Hepatocyte (in vitro differentiated cells): ENCODE measurements at places on chromosomes 5 and 9.

- H3K4me1 ChIP-seq = no peaks in the 10 kb centered on the region
- no peak overlapping the region for H3K4me3 ChIP-seq
- no peak overlapping the region for H3K27ac ChIP-seq
- H3K36me3 ChIP-seq = no peaks in the 10 kb centered on the region
Measured at GRCh38 chr5:176877793-176878331, 21.3 kb downstream of the HK3 start.

DNA sequence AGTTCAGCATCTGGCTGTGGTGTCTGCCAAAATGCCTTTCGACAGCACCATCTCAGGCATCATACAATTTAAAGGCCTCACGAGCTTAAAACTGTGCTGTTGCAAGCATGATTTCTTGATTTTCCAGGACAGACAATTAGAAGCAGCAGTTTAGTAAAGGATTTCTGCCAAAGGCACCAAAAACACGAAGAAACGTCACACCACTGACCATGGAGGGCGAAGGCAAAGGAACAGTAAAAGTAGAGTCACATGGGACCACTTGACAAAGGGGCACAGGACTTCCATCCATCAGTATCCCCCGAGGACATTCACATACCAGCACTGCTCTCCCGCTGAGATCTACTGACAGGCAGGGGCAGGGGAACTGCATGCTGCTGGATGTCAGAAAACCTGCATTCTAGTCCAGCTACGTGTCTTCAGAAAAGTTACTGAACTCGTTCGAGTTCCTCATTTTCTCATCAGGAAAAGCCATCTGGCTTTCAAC lies 70.4 kb upstream of the FBXW11 start:
- DNase-seq = no peak
- H3K27ac ChIP-seq = peak overlapping the region; percentile 5
- no peaks in the 10 kb centered on the region for H3K27me3 ChIP-seq
- no peak overlapping the region for H3K4me3 ChIP-seq

- H3K4me3 ChIP-seq = no peak overlapping the region
- no peaks in the 10 kb centered on the region for H3K27me3 ChIP-seq
- no peak for DNase-seq
Measured at GRCh38 chr5:78513441-78513840, 135.1 kb downstream of the LHFPL2 start.

GRCh38 chr5:179620703-179621350 lies 2.6 kb downstream of the HNRNPH1 start:
- peak overlapping the region; percentile 13 for H3K27ac ChIP-seq
- no peaks in the 10 kb centered on the region for H3K27me3 ChIP-seq
- H3K36me3 ChIP-seq = peaks cover 30% of the 10 kb centered on the region
- no peak for DNase-seq
- peaks cover 29% of the 10 kb centered on the region for H3K4me1 ChIP-seq
- H3K4me3 ChIP-seq = peak overlapping the region; percentile 92

DNA sequence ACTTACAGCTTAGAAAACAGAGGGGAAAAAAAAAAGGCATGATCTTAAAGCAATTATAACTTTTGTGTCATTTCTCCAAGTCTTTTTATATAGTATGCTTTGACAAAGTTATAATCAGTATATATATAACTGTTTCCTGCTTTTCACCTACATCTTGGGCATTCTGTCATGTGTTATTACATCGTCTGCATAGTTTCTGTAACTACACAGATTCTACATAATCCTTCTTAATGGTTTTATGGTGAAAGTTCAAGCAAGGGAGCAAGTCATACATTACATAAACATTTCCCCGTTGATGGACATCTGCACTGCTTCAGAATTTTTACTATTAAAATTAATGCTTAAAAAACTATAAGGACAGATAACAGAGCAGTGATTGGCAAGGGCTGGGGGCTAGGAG lies 12.1 kb downstream of the FEM1C start:
- H3K36me3 ChIP-seq = no peaks in the 10 kb centered on the region
- no peak for DNase-seq
- peaks cover 21% of the 10 kb centered on the region for H3K4me1 ChIP-seq
- no peak overlapping the region for H3K4me3 ChIP-seq
- H3K27ac ChIP-seq = peak overlapping the region; percentile 29

- H3K27me3 ChIP-seq = no peaks in the 10 kb centered on the region
- no peak overlapping the region for H3K4me3 ChIP-seq
- peak overlapping the region; percentile 41 for H3K27ac ChIP-seq
- DNase-seq = peak; percentile 56
Measured at GRCh38 chr9:80649001-80649420, 1040.3 kb downstream of the TLE1 start.

DNA sequence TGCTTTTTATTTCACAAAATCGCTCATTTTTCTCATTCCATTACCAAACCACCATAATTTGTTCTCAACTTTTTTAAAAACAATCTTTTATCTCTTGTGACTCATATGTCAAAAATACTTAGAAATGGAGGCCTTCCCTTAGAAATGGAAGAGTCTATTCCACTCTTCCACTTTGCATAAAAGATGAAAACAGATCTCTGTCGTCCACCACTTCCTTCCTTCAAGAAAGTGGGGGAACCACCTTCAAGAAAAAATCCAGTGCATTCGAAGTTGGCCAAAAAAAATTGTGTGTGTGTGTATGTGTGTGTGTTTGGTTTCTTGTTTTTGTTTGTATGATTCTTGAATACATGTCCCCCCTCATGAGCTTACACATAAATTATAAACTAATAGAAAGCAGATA lies 628.8 kb upstream of the DMAC1 start:
- H3K27ac ChIP-seq = no peak overlapping the region
- H3K4me3 ChIP-seq = no peak overlapping the region
- no peak for DNase-seq
- H3K4me1 ChIP-seq = no peaks in the 10 kb centered on the region
- H3K27me3 ChIP-seq = no peaks in the 10 kb centered on the region

DNA sequence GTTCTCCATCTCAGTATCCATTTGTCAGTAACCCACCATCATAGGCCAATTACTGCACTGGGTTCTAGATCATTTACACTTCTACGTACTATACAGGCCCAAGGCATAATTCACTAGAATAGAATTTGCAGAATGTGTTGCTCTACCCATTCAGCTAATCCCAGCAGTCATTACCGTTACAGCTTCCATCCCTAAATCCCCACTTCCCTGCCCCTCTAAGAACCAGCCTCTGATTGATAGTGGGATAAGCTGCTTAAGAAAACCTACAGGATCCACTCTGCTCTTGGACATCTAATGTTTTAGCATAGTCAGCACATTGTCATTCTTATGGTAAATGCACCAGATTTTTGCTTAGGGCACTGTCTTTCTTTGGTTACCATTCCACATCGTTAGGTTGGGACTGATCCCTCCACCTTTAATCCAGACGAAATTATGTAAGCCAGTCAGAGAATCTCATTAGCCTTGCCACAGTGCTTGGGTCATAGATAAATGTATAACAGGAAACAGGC lies 39.3 kb upstream of the CHD1 start:
- H3K4me3 ChIP-seq = no peak overlapping the region
- no peak overlapping the region for H3K27ac ChIP-seq
- no peaks in the 10 kb centered on the region for H3K36me3 ChIP-seq
- H3K27me3 ChIP-seq = no peaks in the 10 kb centered on the region
- H3K4me1 ChIP-seq = no peaks in the 10 kb centered on the region
- no peak for DNase-seq

DNA sequence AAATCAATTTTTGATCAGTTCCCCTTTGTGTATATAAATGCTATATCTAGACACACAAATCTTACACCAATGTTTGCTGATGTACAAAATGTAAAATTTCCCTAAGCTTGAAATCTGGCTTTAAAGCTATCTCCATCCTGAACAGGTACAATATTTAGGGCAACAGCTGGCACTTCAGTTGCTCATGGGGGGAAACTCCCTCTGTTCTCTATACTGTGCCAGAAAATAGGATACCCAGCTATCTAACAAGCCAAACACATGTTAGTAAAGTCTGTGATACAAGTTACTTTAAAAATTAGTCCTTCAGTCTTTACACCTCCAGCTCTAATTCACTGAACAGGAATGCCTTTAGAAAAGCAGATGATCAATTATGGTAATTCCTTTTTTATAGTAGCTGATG lies 191.8 kb downstream of the SLF1 start:
- no peaks in the 10 kb centered on the region for H3K4me1 ChIP-seq
- no peaks in the 10 kb centered on the region for H3K36me3 ChIP-seq
- no peak overlapping the region for H3K27ac ChIP-seq
- H3K27me3 ChIP-seq = no peaks in the 10 kb centered on the region
- H3K4me3 ChIP-seq = no peak overlapping the region

- no peaks in the 10 kb centered on the region for H3K4me1 ChIP-seq
- no peak overlapping the region for H3K27ac ChIP-seq
- H3K4me3 ChIP-seq = no peak overlapping the region
- no peaks in the 10 kb centered on the region for H3K27me3 ChIP-seq
- DNase-seq = no peak
Measured at GRCh38 chr9:91489361-91489899, 65.8 kb upstream of the NFIL3 start.

DNA sequence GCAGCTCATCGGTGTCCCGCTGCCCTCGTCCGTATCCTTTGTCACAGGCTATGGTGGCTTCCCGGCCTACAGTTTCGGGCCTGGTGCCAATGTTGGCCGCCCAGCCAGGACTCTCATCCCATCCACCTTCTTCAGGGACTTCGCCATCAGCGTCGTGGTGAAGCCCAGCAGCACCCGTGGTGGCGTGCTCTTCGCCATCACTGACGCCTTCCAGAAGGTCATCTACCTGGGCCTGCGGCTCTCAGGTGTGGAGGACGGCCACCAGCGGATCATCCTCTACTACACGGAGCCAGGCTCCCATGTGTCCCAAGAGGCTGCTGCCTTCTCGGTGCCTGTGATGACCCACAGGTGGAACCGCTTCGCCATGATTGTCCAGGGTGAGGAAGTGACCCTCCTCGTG lies 41.9 kb downstream of the COL15A1 start:
- H3K36me3 ChIP-seq = no peaks in the 10 kb centered on the region
- H3K4me3 ChIP-seq = no peak overlapping the region
- no peak for DNase-seq
- H3K27ac ChIP-seq = no peak overlapping the region
- H3K27me3 ChIP-seq = no peaks in the 10 kb centered on the region

GRCh38 chr9:24801344-24801743 lies 255.6 kb upstream of the IZUMO3 start:
- H3K27ac ChIP-seq = no peak overlapping the region
- no peak overlapping the region for H3K4me3 ChIP-seq
- no peak for DNase-seq
- H3K36me3 ChIP-seq = no peaks in the 10 kb centered on the region
- no peaks in the 10 kb centered on the region for H3K4me1 ChIP-seq

DNA sequence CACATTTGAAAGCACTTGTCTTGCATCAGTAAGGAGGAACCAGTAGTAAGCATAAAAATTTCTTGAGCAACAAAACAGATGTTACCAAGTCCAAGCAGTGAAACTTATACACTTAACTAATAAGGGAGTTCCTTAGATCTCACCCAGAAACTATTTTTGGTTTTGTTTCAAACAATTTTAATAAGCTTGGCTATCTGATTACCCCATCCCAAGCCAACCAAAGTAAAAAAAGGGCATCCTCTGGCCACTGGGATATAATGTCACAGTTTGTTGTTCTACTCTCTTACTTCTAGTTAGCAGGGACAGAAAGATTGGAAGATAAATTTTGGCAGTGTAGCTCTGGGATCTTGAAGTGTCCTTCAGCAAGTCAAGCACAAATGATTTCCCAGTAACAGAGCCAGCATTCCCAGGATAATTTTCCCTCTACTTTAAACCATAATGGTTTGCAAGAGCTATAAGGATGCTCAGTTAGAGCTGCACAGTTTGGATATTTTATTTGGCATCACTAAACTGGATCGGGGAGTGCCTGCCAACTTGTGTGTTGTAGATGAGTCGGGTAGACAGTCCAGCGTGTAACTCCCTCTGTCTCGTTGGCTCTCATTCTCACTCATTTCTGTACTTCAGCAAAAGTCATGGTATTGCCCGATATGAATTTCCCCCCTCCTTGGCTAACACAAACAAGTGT lies 161.9 kb upstream of the HMHB1 start:
- no peaks in the 10 kb centered on the region for H3K4me1 ChIP-seq
- no peak overlapping the region for H3K4me3 ChIP-seq
- no peak for DNase-seq
- H3K27ac ChIP-seq = no peak overlapping the region

GRCh38 chr5:398475-399295 lies 44.3 kb upstream of the EXOC3 start:
- no peaks in the 10 kb centered on the region for H3K27me3 ChIP-seq
- H3K36me3 ChIP-seq = no peaks in the 10 kb centered on the region
- H3K4me1 ChIP-seq = peaks cover 26% of the 10 kb centered on the region
- peak overlapping the region; percentile 94 for H3K27ac ChIP-seq
- DNase-seq = peak; percentile 5

DNA sequence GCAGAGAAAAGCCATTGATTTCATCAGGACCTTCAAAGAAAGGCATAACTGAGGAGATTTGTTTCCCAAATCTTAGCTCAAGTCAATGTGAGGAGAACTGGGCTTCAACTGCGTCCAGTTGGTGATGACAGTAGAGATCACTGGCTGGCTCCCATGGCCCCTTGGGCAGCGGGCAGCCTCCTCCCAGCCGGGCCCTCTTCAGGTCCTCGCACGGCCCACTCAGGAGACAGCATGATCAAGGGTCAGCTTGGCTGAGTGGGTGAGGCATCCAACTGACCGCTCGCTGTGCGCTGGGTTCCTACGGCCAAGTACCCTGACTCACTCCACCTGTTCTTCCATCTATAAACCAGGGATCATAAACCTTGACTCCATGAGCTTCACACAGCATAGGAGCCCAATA lies 274.0 kb downstream of the NSG2 start:
- no peak for DNase-seq
- H3K4me1 ChIP-seq = no peaks in the 10 kb centered on the region
- peaks cover 13% of the 10 kb centered on the region for H3K27me3 ChIP-seq
- no peaks in the 10 kb centered on the region for H3K36me3 ChIP-seq

- H3K27ac ChIP-seq = no peak overlapping the region
- no peaks in the 10 kb centered on the region for H3K36me3 ChIP-seq
- no peak for DNase-seq
Measured at GRCh38 chr5:179348843-179349242, 3.6 kb upstream of the ADAMTS2 start.

DNA sequence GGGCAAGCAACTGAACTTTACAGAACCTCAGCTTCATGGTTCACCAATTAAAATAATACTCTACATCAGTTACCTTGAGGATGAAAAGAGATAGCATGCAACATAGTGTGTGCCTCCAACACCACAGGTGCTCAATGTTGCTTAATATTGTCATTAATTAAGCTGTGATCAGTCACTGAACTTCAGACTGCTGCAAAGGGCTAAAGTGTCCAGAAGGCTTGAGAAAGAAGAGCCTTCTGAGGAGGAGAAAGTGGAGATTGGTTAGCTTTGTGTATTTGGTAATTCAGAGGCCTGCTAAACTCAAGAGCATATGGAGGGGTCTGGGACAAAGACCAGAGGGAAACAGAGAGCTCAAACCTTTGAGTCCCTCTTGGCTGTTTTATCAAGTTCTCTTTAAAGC lies 66.3 kb upstream of the SELENOP start:
- H3K36me3 ChIP-seq = no peaks in the 10 kb centered on the region
- H3K27me3 ChIP-seq = no peaks in the 10 kb centered on the region
- H3K4me1 ChIP-seq = peaks cover 62% of the 10 kb centered on the region
- H3K27ac ChIP-seq = peak overlapping the region; percentile 91

DNA sequence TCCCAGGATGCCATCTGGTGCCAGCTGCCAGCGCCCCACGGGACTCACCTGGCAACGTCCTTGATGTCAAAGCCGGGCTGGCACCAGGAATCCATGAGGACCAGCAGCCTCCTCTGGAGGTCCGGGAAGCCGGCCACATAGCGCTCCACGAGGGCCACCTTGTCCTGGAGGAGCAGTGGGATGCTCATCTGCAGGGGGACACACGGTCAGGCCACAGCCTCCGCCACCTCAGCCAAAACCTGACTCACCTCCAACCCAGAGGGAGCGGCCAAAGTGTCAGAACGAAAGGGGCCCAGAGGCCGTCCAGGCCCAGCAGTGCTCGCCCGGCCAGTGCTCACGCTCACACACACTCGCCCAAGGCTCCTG lies 56.5 kb downstream of the EXD3 start:
- no peak for DNase-seq
- no peak overlapping the region for H3K4me3 ChIP-seq
- no peak overlapping the region for H3K27ac ChIP-seq
- no peaks in the 10 kb centered on the region for H3K4me1 ChIP-seq
- H3K27me3 ChIP-seq = no peaks in the 10 kb centered on the region
